Aorta (tissue), 5 donors: ENCODE measurements at places on chromosomes 7 and 10. TPM values are rescaled to one million over a fixed set of nuclear protein-coding genes. Genes with fewer than 3 reads are reported as not detected.

GRCh38 chr10:124474514-124475070, 13.0 kb downstream of the LHPP start:
- DNase-seq: no peak

- DNase-seq: no peak
These were observed 69.5 kb downstream of the JMJD1C start for GRCh38 chr10:63396133-63396761.

- DNase-seq: no peak
These were observed 20.3 kb upstream of the ABLIM1 start for GRCh38 chr10:114678336-114678735.

DNA sequence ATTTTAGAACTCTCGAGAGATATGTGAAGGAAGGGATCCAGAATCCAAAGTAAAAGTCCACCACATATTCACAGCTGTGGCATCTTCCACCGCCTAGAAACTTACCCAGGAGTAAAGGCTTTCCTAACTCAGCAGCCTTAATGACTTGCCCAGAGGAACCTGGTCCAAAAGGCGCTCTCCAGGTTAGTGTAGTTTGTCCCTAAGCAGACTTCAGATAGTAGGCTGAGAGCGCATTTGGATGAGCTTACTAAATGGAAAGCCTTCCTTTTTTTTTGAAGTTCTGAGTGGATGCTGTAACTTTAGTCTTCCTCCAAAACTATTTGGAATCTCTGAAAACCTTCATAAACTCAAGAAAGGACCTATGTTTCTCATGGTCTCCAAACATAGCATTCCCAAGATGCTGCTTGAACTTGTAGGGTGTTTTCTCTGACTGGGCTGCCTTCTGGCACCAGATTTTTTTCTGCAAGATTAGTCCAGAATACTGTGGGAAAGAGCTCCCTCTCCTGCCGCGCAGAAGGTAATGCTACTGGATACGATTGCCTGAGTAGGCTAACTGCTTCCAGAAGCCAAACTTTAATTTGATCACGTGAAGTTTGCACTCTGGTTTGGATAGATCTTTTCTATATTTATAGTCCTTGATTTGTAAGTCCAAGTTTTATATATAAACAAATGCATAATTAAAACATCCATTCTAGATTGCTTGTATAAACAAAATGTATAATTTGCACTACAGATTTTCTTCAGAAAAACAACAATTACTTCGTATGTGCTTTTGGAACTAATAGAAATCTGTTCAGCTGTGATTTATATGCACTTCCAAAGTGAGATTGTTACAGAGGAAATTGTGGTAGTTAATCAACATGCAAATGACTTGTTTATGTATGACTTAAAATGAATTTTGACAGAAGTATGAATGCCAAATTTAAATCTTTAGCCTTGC, 19.6 kb upstream of the GPR37 start:
- peak; percentile 75 for DNase-seq

DNA sequence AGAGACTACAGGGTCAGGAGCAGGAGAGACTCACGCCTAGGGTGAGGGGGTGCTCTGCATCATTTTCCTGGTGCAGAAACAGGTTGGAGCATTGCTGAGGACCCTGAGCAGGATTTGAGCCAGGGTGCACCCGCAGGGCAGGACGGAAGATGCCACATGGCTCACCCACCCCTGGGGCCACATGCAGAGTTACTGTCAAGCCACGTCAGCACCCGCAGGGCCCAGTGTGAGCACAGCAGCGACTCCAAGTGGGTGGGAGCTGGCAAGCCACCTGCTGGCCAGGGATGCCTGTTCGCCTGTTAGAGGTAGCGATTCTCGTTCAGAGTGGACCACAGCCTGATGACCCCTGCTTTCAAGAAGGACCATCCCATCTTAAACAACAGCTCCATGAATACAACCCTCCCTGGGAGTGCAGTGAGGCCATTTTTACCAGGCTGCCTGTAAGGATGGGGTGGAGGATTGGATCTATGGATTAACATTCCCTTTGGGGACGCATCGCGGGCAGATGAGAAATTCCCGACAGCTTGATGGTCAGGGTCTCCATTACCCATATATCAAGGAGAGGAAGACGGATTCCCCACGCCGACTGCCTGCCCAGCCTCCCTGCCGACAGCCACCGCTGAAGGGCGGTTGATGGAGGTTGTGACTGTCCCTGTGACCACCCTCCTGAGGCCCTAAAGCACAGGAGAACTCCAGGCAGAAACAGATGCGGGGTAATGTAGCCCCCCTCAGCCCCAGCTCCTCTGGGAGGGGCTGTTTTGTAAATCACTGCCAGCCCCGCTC, 101.1 kb upstream of the RET start:
- DNase-seq: peak; percentile 73

- no peak for DNase-seq
These were observed 12.8 kb upstream of the DRGX start for GRCh38 chr10:49408519-49409306.

DNA sequence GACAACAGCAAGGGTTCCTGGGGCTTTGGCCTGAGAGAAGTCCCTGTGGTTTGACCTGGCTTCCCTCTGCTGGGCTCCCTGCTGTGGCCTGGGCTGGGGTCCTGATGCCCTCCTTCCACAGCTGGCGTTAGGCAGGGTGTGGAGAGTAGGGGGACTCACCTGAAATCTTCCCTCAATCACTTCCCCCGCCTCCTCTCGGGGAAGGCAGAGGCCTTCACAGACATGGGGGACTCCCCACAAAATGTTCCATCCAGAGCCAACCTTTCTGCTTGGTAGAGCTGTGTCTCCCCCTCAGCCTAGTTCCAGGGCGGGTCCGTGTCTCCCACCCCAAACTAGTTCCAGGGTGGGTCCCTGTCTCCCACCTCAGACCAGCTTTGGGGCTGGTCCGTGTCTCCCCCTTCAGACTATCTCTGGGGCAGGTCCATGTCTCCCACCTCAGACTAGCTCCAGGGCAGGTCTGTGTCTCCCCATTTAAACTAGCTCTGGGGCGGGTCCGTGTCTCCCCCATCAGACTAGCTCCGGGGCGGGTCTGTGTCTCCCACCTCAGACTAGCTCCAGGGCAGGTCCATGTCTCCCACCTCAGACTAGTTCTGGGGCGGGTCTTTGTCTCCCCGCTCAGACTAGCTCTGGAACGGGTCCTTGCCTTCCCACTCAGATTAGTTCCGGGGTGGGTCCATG, 2.2 kb downstream of the PVRIG start:
- DNase-seq: no peak

DNA sequence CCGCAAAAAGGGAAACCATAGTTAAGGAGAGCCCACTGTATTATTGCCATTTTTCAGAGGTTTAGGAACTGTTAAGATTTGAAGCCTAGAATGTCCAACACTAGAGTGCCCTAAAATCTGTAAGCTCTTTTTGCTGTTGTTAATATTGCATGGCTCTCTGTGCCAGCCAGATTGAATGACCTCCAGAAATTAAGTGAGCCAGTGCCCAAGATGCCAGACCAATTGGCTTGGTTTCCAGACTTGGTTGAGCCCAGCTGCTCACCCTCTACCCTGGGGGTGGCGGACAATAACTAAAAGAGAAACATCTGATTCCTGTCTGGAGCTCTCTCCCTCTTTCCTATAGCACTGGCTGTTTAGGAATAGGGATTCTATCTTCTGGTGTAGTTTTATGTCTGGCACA, 340.1 kb downstream of the PHF14 start:
- no peak for DNase-seq

GRCh38 chr7:10662491-10662890, 311.2 kb upstream of the PHF14 start:
- no peak for DNase-seq

DNA sequence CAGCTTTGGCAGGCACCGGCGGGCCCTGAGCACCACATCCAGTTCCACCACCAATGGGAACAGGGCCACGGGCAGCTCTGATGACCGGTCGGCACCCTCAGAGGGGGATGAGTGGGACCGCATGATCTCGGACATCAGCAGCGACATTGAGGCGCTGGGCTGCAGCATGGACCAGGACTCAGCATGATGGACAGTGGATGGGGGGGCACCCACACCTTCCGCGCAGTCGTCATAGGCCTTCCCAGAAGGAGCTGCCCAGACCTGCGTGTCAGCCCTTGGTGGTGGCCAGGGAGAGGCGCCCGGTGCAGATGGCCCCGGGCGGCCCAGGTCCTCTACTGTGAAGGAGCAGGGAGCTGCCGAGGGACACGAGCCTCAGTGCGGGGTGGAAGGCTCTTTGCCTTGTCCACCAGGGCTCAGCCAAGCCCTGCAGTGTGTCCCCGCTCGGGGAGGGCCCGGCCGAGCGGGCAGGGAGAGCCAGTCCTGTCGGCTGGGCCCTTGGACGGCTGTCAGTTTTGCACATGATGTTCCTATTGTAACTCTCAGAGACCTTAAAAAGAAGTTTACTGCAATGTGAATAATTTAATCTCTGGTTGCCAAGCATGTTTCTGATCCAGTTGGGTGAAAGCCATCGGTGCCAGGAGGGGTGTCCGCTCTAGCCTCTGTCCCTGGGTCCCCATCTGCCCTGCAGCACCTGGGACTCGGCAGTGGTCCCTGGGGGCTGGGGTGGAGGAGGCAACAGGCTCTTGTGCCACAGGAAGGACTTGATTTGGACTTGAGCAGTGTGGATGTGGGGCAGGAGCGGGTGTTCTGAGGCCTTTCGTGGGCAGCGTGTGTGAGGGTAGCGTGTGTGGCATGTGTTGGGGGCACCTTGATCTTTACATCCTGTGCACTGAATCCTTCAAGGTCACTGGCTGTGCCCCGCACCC, 12.6 kb downstream of the NACAD start:
- DNase-seq: peak; percentile 64

DNA sequence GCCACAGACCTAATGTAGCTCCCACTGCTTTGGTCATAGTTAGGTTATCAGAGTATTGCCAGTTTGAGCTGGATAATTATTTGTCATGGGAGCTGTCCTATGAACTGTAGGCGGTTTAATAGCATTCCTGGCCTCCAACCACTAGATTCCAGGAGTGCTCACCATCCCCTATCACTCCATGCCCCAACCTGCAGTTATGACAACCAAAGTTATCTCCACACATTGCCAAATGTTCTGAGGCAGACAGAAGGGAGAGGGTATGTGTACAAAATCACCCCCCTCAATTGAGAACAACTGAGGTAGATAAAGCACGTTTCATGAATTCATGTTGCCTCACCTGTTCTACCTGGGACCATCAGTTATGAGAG, 119.0 kb upstream of the CACUL1 start:
- no peak for DNase-seq

GRCh38 chr10:130021383-130021950, 57.4 kb upstream of the EBF3 start:
- no peak for DNase-seq

DNA sequence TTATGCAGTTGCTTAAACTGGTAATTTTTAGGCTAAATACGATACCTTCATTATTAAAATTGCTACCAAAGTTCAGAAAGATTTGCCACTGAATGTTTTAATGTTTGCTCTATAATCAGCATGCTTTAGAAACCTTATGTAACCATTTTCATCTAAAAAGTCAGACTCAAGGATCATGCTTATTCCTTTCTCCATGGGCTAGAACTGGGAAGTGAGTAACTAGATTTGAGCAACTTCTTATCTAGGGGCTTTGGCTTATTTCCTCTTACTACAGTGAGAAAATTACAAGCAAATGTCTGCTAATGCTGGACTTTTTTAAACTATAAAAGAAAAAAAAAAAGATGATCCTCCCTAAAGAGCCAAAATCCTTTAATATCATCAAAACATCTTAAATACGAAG, 215.9 kb downstream of the CRPPA start:
- no peak for DNase-seq

The SUV39H2 gene
- 3.0 TPM for polyA plus RNA-seq

The CACNA2D1 gene
- polyA plus RNA-seq: 4.5 TPM

The CELF2 gene
- 10.9 TPM for polyA plus RNA-seq

The PLCE1 gene
- polyA plus RNA-seq: 6.7 TPM

The ACTR1A gene
- polyA plus RNA-seq: 75.2 TPM

The NUTM2D gene
- 1.5 TPM for polyA plus RNA-seq

The UCMA gene
- not detected for polyA plus RNA-seq

The INSYN2A gene
- not detected for polyA plus RNA-seq

The PSD gene
- polyA plus RNA-seq: 0.25 TPM

The AGR2 gene
- 0.10 TPM for polyA plus RNA-seq
